Vagina (tissue), 2 donors: ENCODE measurements at places on chromosomes 16 and 17. TPM values are rescaled to one million over a fixed set of nuclear protein-coding genes. Genes with fewer than 3 reads are reported as not detected.

PROCA1 gene
- total RNA-seq: 1.5 TPM

CRHR1 gene
- total RNA-seq: 4.2 TPM

- DNase-seq: no peak
These were observed 34.6 kb upstream of the TAC4 start for GRCh38 chr17:49882434-49882833.

DNA sequence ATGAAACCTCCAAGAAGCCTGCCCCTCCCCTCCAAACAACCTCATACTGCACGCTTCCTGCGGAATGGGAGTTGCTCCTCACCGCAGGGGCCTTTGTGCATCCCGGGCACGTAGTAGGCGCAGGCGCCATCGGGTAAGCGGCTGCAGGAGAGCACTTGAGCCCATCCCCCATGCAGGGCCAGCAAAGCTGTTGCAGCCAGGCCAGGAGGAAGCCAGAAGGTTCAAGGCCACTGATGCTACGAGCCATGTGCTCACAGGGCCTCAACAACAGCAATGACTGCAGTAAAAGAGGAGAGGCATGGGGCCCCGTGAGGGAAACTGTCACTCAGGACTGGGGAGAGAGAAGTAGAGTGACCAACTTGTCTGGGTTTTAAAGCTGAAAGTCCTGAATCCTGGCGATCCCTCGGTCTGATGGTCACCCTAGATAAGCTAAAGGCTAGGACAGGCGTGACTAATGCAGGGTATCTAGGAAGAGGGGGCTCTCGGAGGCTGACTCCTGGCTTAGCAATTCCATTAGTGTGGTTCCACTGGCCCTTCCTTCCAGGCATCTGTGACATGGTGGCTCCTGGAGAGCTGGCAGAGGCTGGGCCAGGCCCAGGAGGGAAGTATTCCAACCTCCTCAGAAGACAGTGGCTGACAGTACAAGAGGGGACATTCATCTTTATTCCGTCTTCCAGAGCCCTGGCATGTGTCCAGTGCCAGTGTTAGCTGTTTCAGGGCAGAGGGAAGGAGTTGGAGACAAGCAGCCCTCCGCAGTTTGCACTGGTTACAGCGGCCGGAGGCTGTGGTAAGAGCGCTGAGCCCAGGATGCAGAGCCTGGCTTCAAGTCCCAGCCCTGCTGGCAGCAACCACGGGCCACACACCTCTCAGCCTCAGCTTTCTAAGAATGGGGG, 20.8 kb downstream of the GOSR2 start:
- no peak for DNase-seq

DNA sequence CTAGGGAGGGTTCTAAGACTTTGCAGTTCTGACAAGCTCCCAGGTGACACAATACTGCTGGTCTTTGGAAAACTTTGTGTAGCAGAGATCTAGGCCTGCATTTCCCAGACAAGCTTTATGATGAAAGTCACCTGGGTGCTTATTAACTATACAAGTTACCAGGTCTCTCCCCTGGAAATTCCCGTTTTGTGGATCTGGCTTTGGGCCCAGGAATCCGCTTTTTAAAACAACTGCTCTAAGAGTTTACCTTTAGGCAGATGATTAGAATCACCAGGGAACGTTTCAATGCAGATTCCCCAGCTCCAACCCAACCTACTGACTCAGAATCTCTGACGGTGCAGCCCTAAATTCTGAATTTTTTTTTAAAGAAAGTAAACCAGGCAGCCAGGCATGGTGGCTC, 36.3 kb downstream of the MYH3 start:
- no peak for DNase-seq

DNA sequence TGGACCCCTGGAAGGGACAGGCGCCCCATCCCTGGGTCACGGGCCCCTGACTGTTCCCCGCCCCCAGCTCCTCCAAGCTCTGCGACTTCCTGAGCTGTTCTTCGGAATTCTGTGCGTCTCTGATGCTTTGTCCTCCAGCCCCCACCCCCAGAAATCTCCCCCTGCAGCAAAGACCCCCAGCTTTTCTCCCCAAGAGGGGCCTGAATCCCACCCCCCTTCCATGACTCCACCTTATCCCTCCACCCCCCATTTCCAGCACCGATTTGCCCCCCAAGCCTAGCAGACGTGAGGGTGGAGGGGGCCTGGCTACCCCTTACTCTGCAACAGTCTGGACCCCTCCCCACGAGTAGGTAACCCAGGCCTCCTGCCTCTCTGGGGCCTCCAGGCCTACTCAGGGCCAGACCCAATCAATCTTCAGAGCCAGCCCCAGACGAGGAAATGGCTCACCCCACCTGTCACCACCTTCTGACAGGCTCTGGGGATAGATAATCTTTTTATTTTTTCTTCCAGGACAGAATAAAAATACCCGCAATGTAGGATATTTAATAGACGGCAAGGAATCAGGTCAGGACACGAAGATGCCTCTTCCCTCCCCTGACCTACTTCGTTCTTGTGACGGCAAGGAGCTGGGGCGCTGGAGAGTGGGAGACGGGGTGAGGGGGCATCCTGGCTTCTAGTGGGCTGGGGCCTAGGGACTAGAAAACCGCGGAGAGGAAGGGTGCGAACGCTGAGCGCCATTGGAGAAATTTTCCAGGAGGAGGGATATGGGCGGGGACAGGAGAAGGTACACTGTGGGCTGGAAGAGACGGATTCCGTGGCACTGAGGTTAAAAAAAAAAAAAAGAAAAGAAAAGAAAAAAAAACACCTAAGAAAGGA, 744 bp upstream of the PLXDC1 start:
- DNase-seq: no peak

GRCh38 chr17:73952082-73952479, 251.4 kb upstream of the RPL38 start:
- no peak for DNase-seq

FBXL20 gene
- 15.7 TPM for total RNA-seq

DNA sequence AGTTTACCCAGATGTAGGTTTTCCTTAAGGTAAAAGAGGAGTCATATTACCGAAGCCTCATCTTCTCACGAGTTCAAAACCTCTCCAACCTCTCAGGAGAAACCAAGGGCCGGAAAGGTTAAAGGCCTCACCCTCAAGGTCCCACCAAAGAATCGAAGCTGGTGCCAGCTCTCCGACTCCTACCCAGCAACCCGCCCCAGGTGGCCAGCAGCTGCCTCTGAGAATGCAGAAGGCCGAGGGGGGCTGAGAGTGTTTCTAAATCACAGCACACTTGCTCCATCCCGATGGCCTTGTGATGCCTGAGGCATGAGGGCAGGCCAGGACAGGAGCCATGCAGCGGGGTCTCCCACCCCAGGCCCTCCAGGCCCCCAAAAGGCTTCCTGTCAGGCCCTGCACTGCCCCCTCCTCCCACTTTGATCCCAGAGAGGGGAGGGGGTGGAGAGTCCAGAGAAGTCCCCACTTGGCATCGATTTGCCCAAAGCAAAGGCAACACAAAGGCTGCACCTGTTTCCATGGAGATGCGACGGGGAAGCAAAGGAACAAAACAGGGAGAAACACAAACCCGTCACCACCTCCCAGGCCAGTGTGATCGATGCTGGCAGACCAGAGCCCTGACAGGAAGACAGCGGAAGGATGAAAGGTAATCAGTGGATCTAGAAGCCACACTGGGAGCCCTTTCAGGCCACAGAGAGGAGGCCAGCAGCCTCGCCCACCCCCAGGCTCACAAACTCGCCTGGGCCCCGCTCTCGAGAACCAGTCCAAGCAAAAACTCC, 39.0 kb downstream of the CUEDC1 start:
- no peak for DNase-seq

GRCh38 chr16:82761236-82761635, 134.5 kb downstream of the CDH13 start:
- DNase-seq: no peak

- no peak for DNase-seq
These were observed 1384.9 kb downstream of the CDH8 start for GRCh38 chr16:60651346-60651745.

SPNS3 gene
- not detected for total RNA-seq

- DNase-seq: no peak
These were observed 2.2 kb upstream of the KRT19 start for GRCh38 chr17:41530062-41531048.

GRCh38 chr17:81095383-81095762, 60.4 kb downstream of the BAIAP2 start:
- no peak for DNase-seq
